ENCODE measurements at places on chromosomes 4 and X.

DNA sequence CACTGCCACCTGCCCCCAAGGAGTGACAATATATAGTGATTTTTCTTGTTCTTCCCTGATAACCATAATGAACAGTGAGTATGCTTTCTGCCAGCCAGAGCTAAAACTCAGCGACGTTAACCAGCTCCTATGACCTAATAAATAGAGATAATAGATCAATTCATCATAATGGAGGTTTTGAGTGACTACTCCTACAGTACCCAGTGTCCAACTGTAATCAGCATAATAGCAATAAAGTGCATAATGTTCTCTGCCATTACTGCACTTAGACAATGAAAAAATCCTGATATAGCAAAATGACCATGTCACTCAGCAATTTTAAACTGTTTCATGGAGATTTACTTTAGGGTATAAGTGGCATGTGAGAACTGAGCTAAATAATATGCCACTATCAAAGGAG lies 20.7 kb upstream of the TXLNG start:
- no peak for DNase-seq

GRCh38 chrX:42490111-42490510 lies 287.9 kb downstream of the PPP1R2C start:
- no peak for DNase-seq

GRCh38 chr4:139798456-139798855 lies 132.8 kb downstream of the MGST2 start:
- DNase-seq: no peak

GRCh38 chr4:113394730-113395530 lies 345.5 kb downstream of the ANK2 start:
- DNase-seq: peak; percentile 88

- DNase-seq: no peak
These were observed 1830.0 kb upstream of the IGFBP7 start for GRCh38 chr4:58940167-58940566.

Data from NCI-H1092 treated with DMSO at 0.1 percent for 48 hours (cell line).